ENCODE measurements at places on chromosomes 12 and 14.

DNA sequence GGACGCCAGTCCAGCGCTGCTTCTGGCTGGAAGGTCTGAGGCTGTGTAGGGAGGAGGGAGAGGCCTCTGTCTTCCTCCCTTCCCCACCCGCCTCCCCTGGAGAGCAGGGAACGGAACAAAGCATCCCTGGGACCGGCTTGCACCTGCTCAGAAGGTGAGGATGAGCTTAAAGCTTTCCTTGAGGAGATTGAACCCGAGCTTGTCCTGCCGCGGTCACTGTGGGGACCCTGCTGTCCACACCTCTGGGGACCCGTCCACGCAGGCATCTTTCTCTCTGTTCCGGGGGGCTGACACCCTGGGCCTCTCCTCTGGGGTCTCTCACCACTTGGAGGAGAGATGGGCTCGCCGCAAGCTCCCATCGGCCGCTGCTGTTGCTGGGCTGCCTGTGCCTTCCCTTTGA, 33.2 kb upstream of the SFSWAP start:
- DNase-seq, result no peak

GRCh38 chr12:82414926-82415325, 56.6 kb downstream of the METTL25 start:
- no peak for DNase-seq

DNA sequence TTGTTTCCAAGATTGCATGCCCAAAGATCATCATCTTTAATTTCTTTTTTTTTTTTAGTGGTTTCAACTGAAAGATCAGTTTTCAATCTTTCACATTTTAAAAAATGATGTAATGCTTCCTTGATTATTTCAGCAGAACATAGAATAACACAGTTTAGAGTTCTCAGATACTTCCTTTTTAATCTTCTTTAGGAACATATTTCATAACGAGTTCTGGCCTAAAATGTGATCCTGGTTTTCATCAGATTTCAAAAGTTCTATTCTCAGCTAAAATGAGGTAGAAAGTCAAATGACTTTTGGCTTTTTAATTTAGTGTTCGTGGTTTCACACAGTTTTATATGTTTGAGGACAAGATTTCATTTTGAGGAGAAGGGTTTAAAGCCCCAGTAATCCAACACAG, 40.0 kb upstream of the NR1H4 start:
- DNase-seq, result no peak

DNA sequence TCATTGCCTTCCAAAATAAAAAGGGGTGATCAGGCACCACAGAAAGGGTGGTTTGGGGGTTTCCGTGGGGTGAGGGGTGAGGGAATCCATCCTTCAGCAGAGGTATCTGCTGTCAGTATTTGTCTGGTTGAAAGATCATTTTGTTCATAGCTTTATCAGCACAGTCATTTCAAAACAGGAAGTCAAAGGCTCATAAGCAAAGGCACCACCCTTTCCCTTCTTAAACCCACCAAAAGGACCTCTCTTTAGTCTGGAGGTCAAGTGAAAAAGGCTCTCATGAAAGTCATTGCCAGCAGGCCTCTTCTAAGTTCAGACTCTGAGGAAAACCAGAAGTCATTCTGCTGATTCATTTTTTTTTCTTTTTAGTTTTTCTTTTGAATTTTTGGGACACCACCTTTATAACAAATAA, 6.2 kb downstream of the CHST11 start:
- no peak for DNase-seq

DNA sequence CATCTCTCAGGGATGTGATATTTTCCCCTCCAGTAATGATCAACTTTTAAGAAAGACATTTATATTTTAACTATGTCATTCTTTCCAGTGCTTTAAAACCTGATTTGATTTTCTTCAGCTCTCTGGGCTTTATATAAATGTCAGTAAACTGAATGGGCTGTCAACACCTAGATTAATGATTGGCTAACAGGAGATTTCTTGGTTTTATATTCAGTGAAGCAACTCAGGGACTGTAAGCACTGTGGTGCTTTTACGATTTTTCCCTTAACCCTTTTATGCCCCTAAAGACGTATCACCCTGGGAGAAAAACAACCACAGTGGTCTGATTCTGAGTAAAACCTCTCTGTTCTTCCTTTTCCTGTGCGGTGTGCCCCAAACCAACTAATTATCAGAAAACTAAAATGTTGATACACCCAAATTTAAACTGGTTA, 38.0 kb downstream of the PTGER2 start:
- no peak for DNase-seq

DNA sequence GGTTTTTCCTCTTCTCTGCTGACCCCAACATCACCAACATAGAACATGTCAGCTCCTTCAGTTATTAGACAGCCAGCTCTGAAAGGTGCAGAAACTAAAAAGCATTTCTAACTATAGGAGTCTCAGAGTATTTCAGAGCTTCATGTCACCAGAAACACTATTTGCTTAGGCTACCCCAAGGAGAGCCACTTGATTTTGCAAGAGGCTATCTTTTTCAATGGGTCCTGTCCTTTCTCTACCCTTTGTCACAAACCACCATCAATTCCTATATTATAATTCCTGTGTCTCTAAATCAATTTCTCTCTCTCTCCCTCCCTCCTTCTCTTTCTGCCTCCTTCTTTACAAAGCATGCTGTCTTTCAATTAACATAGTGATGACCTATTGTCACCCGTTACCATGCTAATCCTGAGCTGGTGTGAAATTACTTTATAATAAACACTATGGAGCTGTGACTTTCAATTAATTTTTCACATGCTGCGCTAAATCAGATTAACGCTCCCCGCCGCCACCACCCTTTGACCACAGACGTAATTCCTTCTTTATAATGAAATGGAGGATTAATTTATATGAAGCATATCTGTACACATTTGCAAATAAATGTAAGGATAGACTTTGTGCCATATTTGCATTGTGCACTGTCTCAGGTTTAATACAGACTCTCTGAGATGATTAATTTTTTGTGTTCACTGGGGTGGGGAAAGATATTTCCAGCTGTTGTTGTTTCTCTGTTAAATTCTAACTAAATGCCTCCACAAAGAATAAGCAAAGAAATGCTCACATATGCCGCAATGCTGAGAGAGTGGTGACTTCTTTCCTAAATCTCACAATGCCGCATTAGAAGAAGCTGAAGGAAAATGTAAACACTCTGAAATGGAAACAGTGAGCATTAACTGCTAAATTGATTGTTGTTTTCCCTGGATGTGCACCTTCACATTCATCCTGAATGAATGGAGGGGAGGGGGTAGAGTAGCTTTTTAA, 418.6 kb downstream of the PDZRN4 start:
- peak; percentile 74 for DNase-seq

- no peak for DNase-seq
Observed at GRCh38 chr14:87497301-87497700, 495.7 kb downstream of the GALC start.

- DNase-seq, result no peak
Observed at GRCh38 chr14:58954901-58955861, 233.3 kb upstream of the DAAM1 start.

- no peak for DNase-seq
Observed at GRCh38 chr12:118361889-118362288, 10.8 kb downstream of the TAOK3 start.

GRCh38 chr12:29088611-29089219, 60.4 kb upstream of the FAR2 start:
- peak; percentile 32 for DNase-seq

DNA sequence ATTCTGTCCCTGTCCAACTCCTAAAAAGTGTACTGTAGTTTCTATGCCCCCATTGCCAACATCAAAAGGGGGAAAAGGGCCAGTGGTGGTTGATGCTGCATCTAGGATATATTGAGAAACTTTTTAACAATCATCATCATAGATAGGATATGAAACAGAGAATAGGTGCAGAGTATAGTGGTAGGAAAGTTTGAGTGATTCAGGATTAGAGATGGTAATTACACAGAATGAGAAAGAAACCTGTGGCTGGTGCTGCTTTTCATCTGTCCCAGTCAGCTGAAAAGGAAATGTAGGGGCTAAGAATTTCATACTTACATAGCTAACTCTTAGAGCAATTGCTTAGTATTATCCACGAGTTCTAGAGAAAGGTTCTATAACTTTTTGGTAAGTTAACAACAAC, 67.6 kb downstream of the GTF2A1 start:
- no peak for DNase-seq

DNA sequence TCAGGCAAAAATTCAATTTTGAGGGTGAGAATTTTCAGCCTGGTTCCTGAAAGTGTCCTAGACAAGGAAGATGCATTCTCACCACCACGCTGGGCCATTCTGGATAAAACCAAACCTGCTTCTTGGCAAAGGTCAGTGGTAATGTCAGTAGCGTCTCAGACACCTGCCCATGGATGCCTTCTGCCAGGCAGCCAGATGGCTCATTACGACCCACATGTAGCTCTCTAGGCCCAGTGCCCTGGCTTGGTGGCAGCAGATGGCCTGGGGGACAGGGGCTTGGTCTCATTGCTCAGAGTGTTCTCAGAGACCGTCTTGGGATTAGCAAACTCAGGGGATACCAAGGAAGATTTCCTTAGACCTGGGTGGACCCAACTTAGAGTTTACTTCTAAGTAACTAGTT, 105.1 kb downstream of the ARF6 start:
- DNase-seq, result no peak

GRCh38 chr12:90645181-90645580, 309.8 kb downstream of the CCER1 start:
- DNase-seq, result no peak

- no peak for DNase-seq
Observed at GRCh38 chr14:51277753-51278415, 37.8 kb downstream of the TMX1 start.

DNA sequence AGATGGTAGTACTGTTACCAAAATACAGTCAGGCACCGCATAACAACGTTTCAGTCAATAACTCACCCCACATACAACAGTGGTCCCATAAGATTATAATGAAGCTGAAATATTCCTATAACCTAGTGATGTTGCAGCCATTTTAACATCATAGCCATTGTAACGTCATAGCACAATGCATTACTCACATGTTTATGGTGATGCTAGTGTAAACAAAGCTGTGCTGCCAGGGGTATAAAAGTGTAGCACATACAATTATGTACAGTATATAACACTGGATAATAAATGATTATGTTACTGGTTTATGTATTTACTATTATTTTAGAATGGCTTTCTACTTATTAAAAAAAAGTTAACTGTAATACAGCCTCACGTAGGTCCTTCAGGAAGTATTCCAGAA, 37.0 kb downstream of the GPR137C start:
- DNase-seq, result no peak

- no peak for DNase-seq
Observed at GRCh38 chr14:63435204-63435603, 108.0 kb downstream of the PPP2R5E start.

GRCh38 chr14:94906577-94906976, 136.7 kb upstream of the GSC start:
- DNase-seq, result no peak

DNA sequence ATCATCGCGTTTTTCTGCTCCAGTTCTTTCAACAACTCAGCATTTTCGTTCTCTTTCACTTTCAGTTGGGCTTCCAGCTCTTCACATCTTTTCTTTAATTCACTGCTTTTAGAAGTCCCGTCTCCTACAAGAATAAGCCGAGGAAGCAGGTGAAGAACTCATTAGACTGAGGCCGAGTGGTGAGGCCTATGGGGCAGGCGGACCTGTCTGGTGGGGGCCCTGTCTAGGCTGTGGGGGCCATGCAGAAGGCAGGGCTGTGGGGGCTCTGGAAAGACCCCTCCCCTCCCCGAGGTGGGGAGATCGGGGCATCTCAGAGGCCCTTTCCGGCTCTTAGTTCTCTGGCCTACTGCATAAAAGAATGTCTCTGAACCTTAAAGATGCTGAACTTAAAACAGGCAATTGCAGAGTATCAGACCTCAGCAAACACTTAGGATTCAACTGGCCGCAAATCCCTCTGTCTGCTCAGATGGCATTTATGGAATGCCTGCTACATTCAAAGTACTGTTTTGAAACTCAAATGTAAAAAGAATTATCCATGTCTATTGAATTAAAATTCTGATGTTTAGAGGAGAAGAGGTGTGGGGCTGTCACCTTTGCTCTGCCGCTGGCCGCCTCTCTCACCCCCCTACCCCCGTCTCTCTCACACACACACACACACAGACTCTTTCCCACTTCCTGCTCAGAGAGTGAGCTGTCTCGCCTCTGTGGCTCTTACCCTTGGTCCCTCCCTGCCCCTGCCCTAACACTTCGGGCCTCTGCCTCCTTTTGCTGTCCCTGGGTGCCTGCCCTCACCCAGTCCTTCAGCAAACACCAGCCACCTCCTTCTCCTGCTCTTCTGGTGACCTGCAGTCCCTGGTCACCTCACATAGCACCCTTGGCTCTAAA, 34.7 kb downstream of the CCDC92 start:
- no peak for DNase-seq

DNA sequence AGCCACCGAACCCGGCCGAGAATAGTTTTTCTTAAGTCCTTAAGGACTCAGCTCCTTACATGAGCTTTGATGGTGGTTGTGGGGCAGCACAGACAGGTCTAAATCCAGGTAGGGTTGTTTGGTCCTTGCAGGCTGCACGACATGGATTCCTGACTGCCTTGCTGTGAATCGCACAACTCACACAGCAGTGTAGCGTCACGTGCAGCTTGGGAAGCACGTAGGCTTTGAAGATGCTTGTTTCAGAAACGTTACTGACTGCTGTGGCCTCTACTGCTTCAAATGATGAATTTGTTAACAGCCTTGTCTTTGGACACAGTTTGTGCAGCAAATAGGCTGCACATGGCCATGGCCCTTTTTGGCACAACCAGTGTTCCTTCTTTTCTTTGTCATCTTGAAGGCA, 29.9 kb downstream of the ZBTB42 start:
- DNase-seq, result no peak

DNA sequence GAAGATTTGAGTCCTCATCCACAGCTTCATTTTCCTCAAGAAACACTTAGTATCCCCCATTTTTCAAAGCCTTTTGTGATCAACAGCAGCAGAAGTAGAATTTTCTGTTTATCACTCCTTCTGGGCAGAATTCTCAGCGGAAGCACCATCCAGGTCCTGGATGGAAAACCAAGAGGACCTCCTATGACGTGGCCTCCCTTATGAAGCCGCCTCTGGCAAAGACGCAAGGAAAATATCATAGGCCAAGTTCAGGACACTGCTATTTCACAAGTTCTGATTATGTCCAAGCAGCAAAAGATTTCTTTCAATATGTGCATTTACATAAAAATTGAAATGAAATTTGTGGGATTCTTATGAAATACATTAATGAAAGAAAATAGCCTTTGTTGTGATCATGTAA, 315.0 kb downstream of the SEC23A start:
- no peak for DNase-seq

DNA sequence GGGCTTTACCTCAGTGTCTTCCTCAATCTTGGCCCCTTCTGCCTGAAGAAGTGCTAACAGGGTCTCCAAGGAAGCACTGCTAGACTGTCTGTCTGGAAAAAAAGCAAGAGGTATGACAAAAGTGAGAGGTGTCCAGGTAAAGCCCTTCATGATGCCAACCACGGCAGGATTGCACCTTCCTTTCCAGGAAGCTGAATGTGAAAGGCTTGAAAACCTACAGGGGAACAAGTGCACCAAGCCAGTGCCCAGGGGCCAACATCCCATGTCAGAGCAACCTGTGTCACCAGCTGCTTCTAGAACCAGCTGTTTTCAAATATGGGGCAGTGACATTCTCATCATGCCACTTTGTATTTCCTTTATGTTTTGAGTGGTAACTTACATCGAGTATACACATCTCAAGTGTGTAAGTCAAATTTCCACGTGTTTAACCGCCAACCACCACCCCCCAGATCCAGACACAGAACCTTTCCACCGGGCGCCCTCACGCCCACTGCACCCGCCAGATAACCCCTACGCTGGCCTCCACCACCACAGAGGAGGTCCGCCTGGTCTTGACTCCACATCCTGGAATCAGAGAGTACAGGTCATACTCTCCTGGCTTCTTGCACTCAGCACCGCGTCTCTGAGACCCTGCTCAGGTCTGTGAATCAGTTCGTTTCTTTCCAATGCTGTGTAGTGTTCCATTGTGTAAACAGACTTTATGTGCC, 27.3 kb downstream of the VPS37B start:
- no peak for DNase-seq

All from HAP-1 (cell line).